Tongue (tissue), 3 donors: ENCODE measurements at places on chromosomes 1 and 21. TPM values are rescaled to one million over a fixed set of nuclear protein-coding genes. Genes with fewer than 3 reads are reported as not detected.

Gene ITPKB
- 34.2 TPM for total RNA-seq

Gene SLC6A17
- under 0.01 TPM for total RNA-seq

Gene CCDC30
- total RNA-seq = 5.1 TPM

Gene RNF223
- total RNA-seq = 0.62 TPM

Gene HCRTR1
- not detected for total RNA-seq

Gene AKR7A3
- total RNA-seq = 1.3 TPM

Gene SLC35A3
- total RNA-seq = 40.1 TPM

Gene OR2T29
- not detected for total RNA-seq

Gene PCNX2
- 15.8 TPM for total RNA-seq

Gene C1QA
- 15.8 TPM for total RNA-seq

Gene PDE9A
- 9.8 TPM for total RNA-seq

Gene IVL
- total RNA-seq = 7.7 TPM
